ENCODE measurements at places on chromosomes 4 and X.
A peak's percentile ranks its signal among the peaks of the same experiment; 100 is the strongest.

- H3K4me1 ChIP-seq = no peaks in the 10 kb centered on the region
- no peaks in the 10 kb centered on the region for H3K36me3 ChIP-seq
- no peak overlapping the region for H3K27ac ChIP-seq
Measured at GRCh38 chr4:185742766-185743165, 69.2 kb downstream of the SORBS2 start.

DNA sequence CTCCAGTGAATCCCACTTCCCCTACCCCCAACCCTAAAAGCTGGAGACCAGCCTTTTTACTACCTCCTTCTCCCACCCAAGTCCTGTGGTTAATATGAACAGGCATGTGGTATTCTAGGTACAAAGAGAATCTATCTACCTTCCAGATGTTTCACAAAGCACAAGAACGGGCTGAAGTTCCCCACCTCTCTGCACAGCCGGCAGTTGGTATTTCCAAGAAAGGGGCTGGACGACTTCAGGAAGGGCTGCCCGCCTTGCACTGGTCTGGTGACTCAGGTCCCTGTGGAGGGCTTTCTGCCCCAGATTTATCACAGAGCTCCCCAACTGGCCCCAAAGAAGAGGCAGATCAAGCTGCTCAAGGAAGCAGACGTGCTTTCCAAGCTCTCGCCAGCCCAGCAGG lies 4.5 kb downstream of the FAM47E start:
- no peak for DNase-seq
- no peak overlapping the region for H3K4me3 ChIP-seq
- no peaks in the 10 kb centered on the region for H3K36me3 ChIP-seq
- no peak overlapping the region for H3K27ac ChIP-seq
- H3K4me1 ChIP-seq = peaks cover 9% of the 10 kb centered on the region
- peaks cover 3% of the 10 kb centered on the region for H3K27me3 ChIP-seq

GRCh38 chrX:94751611-94752010 lies 1077.6 kb downstream of the FAM133A start:
- no peaks in the 10 kb centered on the region for H3K36me3 ChIP-seq
- H3K27me3 ChIP-seq = no peaks in the 10 kb centered on the region
- H3K4me3 ChIP-seq = no peak overlapping the region
- H3K27ac ChIP-seq = no peak overlapping the region
- DNase-seq = no peak
- no peaks in the 10 kb centered on the region for H3K4me1 ChIP-seq

DNA sequence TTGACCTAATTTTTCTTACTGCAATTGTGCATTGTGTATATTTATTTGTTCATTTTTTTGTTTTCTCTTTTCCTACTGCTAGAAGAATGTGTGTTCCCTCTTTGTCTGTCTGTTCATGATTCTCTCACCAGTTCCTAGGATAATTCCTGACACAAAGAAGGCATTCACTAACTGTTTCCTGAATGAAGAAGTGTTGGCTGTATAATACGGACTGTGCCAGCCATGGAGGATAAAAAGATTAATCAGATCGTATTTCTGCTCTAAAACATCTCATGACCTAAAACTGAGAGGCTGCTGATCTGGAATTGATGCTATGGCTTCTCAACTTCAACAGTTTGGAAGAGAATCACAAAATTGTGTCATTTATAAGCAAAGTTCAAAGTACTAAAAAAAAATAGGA lies 563.1 kb upstream of the FRG1 start:
- H3K27me3 ChIP-seq = no peaks in the 10 kb centered on the region
- H3K4me3 ChIP-seq = no peak overlapping the region
- no peak for DNase-seq
- H3K4me1 ChIP-seq = no peaks in the 10 kb centered on the region

GRCh38 chrX:66233209-66233608 lies 69.2 kb downstream of the HEPH start:
- H3K27ac ChIP-seq = no peak overlapping the region
- no peaks in the 10 kb centered on the region for H3K27me3 ChIP-seq
- DNase-seq = no peak

GRCh38 chr4:108097990-108098553 lies 70.7 kb downstream of the LEF1 start:
- no peak overlapping the region for H3K27ac ChIP-seq
- no peaks in the 10 kb centered on the region for H3K4me1 ChIP-seq
- H3K27me3 ChIP-seq = no peaks in the 10 kb centered on the region
- H3K36me3 ChIP-seq = no peaks in the 10 kb centered on the region
- DNase-seq = no peak
- no peak overlapping the region for H3K4me3 ChIP-seq

GRCh38 chrX:71668248-71668595 lies 876 bp downstream of the LOC101059915 start:
- no peak for DNase-seq
- no peaks in the 10 kb centered on the region for H3K27me3 ChIP-seq
- no peaks in the 10 kb centered on the region for H3K36me3 ChIP-seq
- no peaks in the 10 kb centered on the region for H3K4me1 ChIP-seq
- no peak overlapping the region for H3K4me3 ChIP-seq

GRCh38 chr4:2352729-2353221 lies 65.7 kb downstream of the ZFYVE28 start:
- DNase-seq = peak; percentile 2
- H3K27ac ChIP-seq = no peak overlapping the region
- H3K36me3 ChIP-seq = no peaks in the 10 kb centered on the region
- H3K4me3 ChIP-seq = no peak overlapping the region
- no peaks in the 10 kb centered on the region for H3K4me1 ChIP-seq

DNA sequence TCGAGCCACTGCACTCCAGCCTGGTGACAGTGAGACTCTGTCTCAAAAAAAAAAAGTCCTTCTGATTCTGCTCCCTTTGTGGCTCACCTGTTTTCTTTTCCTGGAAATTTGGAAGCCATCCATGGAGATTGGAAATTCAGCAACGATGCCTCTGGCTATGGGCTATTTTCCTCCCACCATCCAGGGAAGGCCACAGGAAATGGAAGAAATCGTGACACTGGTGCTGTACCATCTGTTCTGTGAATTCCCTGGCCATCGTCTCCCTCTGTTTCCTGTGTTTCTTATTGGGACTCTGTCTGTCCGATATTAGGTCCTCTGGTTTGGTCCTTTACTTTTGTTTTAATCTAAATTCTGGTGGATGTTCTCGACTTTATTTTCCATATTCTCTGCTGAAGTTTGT lies 29.4 kb upstream of the ADRA2C start:
- peaks cover 7% of the 10 kb centered on the region for H3K27me3 ChIP-seq
- no peak overlapping the region for H3K27ac ChIP-seq
- H3K4me3 ChIP-seq = no peak overlapping the region
- H3K36me3 ChIP-seq = no peaks in the 10 kb centered on the region

GRCh38 chr4:125321709-125322365 lies 7.1 kb downstream of the FAT4 start:
- H3K27me3 ChIP-seq = peaks cover 13% of the 10 kb centered on the region
- no peaks in the 10 kb centered on the region for H3K36me3 ChIP-seq
- H3K27ac ChIP-seq = peak overlapping the region; percentile 53
- no peaks in the 10 kb centered on the region for H3K4me1 ChIP-seq
- DNase-seq = no peak
- H3K4me3 ChIP-seq = no peak overlapping the region

GRCh38 chrX:151776181-151776731 lies 41.7 kb downstream of the CNGA2 start:
- no peaks in the 10 kb centered on the region for H3K36me3 ChIP-seq
- DNase-seq = no peak
- no peak overlapping the region for H3K4me3 ChIP-seq
- H3K27me3 ChIP-seq = no peaks in the 10 kb centered on the region
- H3K4me1 ChIP-seq = no peaks in the 10 kb centered on the region
- H3K27ac ChIP-seq = no peak overlapping the region

DNA sequence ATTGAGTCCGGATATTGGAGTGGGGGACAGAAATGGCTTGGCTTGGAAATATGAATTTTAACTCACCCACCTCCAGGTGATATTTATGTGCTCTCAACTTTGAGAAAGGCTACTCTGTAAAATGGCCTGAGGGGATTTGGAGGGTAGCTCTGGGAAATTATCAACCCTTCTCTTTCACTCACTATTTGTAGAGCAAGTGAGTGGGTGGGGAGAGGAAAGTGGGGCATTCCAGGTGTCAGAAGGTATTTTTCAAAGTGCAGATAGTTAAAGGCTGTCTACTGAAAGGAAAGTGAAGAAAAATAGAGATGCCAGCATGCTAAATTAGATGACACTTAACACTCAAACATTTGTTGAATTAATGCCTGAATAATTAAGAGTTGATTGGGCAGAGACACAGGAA lies 44.1 kb downstream of the TMEM164 start:
- DNase-seq = no peak
- H3K4me3 ChIP-seq = no peak overlapping the region
- H3K27me3 ChIP-seq = no peaks in the 10 kb centered on the region
- H3K36me3 ChIP-seq = no peaks in the 10 kb centered on the region
- H3K4me1 ChIP-seq = no peaks in the 10 kb centered on the region
- H3K27ac ChIP-seq = no peak overlapping the region

DNA sequence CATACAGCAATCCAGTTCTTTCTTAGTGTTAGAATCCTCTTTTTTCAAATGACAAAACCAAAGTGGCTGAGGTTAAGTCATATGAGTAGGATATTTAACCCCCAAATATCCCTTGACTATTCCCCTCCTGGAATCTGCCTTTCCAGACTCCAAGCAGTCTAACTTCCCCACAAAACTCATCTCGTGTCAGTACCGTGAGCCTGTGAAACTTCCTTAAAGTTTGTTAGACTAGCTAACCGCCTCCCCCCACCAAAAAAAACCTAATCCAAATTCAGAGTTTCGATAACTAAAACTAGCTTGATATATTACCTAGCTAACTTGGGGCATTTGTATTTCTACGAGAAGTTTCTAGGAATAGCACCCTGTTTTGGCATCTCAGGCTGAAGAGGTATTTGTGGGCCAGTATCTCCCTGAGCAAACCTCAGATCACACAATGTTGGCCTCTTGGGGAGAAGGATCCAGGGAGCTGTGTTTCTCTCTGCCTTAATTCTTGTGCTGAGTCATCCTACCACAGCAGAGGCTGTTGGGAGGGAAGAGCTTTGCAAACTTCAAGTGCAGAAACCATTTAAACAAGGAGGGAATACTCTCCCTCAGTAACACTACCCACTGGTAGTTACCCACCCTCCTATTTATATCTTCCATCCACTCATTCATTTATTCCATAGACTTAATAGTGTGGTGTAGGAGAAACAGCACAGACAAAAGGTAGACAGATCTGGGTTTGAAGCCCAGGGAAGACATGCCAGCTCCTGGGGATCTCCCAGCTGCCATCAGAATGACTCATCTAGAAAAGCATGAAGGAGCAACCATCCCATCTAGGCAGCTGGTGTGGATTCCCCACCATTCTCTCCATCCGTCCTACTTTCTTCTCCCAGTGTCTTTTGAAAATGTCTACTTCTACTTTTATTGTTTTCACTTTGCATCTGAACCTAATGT lies 39.3 kb upstream of the TXK start:
- no peaks in the 10 kb centered on the region for H3K36me3 ChIP-seq
- H3K4me1 ChIP-seq = peaks cover 6% of the 10 kb centered on the region
- no peak for DNase-seq
- H3K4me3 ChIP-seq = no peak overlapping the region

GRCh38 chr4:79174490-79175252 lies 151.2 kb downstream of the NAA11 start:
- no peaks in the 10 kb centered on the region for H3K4me1 ChIP-seq
- no peak overlapping the region for H3K27ac ChIP-seq
- no peak overlapping the region for H3K4me3 ChIP-seq
- no peaks in the 10 kb centered on the region for H3K36me3 ChIP-seq

GRCh38 chr4:15695240-15695699 lies 7.6 kb upstream of the BST1 start:
- no peak for DNase-seq
- H3K4me3 ChIP-seq = no peak overlapping the region
- no peaks in the 10 kb centered on the region for H3K36me3 ChIP-seq
- no peak overlapping the region for H3K27ac ChIP-seq

GRCh38 chr4:185787926-185788679 lies 23.9 kb downstream of the SORBS2 start:
- H3K27me3 ChIP-seq = no peaks in the 10 kb centered on the region
- no peaks in the 10 kb centered on the region for H3K4me1 ChIP-seq
- H3K27ac ChIP-seq = no peak overlapping the region
- DNase-seq = no peak

Data from transverse colon (tissue), 4 donors.